ENCODE measurements at places on chromosomes 5 and 9.
A peak's percentile ranks its signal among the peaks of the same experiment; 100 is the strongest.

DNA sequence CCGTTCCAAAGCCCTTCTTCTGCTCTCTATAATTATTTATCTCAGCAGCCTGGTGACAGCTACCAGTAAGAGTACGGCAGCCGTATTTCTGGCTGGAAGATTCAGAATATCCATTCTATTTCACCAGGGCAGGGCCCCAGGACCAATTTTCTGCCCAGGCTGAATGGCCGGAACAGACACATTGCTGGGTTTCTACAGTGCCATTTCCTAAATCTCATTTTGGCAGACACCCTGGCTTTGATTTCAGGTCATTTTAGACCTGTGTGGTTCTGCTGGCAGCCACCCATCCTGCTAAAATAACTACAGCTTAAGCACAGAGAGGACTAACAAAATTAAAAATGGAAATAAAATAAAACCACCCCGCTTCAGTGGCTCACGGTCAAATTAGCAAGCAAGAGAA, 95.0 kb downstream of the CRB2 start:
- no peak for DNase-seq

DNA sequence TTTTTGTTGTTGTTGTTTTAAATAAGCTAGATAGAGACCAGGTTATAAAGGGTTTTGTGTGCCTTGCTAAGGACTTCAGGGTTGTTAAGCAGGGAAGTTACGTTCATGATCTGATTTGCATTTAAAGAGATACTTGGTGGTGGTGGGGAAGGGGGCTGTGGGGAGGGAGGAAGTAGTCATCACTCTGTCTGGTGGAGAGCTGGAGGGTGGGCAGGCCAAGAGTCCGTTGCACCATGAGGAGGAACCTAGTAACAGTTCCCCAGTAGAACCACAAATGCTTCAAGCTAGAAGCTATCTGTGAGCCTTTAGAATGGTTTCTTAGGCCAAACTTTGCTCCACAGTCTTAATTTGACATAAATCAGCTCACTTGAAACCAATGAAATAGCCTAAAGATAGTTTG, 18.7 kb upstream of the ROPN1L start:
- DNase-seq: no peak

DNA sequence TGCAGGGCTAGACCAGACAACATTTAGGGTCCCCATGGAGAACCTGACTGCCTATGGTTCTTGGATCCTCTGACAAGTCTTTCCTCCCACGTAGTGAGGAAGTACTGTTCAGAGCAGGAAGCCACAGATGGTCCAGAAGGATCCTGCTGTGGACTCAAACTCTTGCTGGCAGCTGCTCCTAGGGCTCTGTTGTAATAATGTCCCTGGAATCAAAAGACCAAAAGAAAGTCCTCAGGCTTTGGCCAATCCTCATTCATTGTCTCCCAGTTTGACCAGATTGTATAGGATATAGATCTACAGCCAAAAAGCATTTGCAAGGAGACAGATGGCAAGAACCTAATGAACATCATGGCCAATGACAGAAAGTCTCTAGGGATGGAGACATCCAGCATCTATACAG, 53.9 kb downstream of the SEMA6A start:
- DNase-seq: no peak

- no peak for DNase-seq
Measured at GRCh38 chr5:37063739-37064138, 185.4 kb downstream of the CPLANE1 start.

DNA sequence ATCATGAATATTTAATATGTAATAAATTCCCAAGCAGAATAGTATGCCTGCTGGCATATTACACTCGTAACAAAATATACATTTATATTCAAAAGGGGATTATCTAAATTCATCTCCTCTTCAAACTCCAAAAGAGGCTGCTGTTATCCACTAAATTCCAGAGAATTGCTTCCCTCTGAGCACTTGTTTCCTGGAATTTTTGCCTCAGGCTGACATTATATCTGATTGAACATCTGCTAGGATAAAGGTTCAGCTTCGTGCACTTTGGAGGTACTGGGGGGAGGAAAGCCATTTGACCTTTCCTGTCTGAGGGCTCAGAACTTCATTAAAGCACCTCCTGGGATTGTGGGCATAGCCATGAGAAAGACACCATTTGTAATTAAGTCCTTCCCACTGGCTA, 4.3 kb upstream of the HAPLN1 start:
- no peak for DNase-seq

GRCh38 chr9:841371-842209, at the start of gene DMRT1:
DMRT1 (plus strand) TSS chr9:841697; CDS start chr9:841839, 142 bp downstream.
- DNase-seq: peak; percentile 42

GRCh38 chr5:132020568-132021339, 9.3 kb upstream of the ACSL6 start:
- no peak for DNase-seq

- peak; percentile 48 for DNase-seq
Measured at GRCh38 chr9:109574061-109574882, 76.2 kb upstream of the PTPN3 start.

DNA sequence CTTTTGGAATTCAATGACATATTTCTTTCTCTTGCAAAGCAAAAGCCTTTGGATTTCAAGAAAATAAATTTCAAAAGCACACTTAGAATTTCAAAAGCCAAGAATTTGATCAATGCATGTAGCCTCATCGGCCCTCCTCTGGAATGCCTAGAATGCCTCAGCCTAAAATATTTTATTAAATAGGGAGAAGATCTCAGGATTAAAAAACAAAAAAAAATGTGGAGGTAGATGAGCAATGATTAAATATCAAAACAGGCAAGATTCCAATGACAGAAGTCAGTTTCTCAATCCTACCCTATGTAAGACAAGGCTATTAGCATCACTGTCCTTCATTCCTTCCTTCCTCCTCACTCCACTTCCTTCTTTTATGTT, 169.0 kb downstream of the CDH6 start:
- DNase-seq: no peak

DNA sequence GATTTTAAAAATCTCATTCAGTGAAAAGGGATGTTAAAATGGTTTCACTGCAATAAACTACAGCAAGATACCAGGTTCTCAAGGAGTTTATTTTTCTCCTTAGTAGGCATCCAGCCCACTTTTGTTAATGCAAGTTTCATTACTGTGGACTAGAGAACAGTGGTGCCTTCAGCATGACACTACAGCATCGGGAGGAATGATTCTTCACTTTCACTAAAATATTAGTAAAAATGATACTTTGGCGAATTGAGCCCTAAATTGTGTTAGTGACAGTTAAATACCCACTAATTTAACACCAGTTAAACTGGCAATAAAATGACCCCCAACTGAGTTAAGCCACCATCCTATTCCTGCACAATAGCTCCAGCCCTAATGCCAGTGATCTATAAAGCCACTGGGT, 152.2 kb upstream of the MPDZ start:
- DNase-seq: no peak

GRCh38 chr9:33817327-33818166, 587 bp downstream of the UBE2R2 start:
- DNase-seq: peak; percentile 78

GRCh38 chr5:118551716-118552115, 436.6 kb downstream of the DTWD2 start:
- DNase-seq: no peak

DNA sequence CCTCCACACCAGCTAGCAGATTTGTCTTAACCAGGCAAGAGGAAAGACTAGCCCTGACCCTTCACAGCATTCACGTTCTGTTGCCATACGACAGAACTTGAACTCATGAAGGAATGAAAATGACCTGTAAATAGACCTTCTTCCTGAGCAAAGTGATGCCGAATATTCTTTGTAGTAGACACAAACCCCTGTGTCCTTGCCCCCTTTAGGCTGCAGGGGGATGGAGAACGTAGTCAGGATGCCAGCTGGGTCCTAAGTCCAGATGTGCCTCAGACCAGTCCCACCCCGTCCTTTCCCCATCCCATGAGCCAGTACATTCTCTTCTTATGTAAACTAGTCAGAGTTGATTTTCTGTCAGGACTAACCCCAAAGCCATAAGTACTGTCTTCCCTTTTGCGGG, 104.2 kb upstream of the SAP30L start:
- DNase-seq: no peak

- DNase-seq: no peak
Measured at GRCh38 chr9:137112564-137113384, 1.8 kb downstream of the DPP7 start.

DNA sequence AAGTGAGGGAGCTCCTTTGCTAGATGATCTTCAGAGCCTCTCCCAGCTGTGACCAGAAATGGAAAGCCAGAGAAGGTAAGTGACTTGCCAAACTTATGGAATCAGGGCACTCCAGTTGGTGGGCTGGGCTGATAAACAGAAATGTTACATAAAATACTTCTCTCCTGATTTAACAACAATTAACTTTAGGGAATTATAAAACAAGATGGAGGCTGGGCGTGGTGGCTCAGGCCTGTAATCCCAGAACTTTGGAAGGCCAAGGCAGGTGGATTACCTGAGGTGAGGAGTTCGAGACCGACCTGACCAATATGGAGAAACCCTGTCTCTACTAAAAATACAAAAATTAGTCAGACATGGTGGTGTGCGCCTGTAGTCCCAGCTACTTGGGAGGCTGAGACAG, 899 bp upstream of the MED10 start:
- DNase-seq: no peak

DNA sequence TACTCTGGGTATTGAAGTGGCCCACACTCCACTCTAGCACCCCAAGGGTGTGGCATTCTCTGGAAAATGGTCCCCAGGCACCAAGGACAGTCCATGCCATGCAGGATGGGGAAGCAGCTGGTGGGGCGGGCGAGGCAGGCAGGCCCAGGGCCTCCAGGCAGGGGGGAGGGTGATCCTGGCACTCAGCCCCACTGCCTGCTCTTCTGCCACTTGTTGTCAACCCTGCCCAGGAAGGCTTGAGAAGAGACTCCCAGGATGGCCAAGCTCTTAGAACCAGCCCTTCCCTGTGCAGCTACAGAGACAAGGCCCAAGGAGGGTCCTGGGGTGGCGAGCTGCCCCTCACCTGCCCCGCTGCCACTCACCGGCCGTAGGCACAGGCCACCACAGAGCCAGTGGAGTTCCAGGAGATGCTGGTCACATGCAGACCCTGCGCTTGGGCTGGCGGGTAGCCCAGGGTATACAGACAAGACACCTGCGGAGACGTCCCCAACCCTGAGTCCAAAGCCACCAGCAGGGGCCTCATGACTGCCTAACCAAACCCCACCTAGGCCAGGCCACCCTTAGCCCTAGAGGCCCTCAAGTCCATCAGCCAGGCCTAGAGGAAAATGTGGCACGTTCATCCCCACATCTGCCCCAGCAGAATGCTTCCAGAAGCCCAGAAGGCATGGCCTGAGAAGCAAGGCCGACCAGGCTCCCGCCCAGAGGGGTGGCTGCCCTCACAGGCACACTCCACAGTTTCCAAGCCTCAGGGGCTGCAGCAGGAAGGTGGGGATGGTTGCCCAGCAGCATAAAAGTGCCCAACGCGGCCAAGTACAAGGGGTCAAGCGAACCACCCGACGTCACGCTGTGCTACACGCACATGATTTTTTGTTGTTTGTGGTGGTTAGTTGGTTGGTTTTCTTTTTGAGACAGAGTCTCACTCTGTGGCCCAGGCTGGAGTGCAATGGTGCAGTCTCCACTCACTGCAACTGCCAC, 19.8 kb downstream of the DYNC2I2 start:
- no peak for DNase-seq

DNA sequence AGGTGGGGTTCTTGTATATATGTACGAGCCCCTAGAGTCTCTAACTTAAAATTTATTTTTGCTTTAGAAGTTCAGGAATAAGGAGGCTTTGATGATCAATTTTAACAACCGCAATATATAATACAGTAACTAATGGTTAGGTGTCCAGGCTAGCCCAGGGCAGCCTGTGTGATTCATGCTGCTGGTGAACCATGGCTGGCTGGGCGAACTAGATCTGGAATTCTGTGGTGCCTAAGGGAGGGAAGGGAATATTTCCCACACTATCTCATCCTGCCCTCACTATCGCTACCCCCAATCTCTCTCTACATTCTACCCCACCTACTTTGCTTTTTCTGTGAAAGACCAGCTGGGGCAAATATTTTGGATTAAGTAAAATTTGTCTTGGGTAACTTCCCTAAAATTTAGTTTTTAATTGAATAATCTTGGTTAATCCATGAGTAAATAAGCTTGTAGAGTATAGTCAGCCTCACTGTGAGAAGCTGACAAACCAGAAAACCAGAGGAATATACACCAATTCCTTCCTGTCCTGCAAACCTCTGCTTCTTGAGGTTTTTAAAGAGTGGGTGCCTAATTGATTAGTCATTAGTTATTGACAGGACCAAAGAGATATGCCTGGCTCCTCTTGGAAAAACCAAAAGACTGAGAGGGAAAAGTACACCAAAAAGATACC, 115.1 kb upstream of the CCDC152 start:
- peak; percentile 33 for DNase-seq

DNA sequence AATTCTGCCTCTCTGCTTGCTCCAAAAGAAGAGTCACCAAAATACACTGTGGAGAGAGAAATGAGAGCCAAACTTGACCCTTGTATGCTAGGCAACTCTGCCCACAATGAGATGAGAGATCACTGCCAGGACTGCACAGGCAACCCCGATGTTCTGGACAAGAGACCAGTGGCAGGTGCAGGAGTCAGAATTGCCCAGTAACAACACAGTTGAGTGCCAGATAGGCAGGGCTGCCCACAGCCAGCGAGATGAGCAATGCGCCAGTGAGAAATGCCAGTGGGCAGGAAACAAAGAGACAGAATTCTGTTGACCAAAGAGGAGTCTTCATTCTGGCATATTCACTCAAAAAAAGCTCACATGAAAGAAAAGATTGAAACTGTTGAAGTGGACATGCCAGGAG, 570.7 kb downstream of the CAAP1 start:
- DNase-seq: no peak

GRCh38 chr5:132473019-132473531, 17.5 kb downstream of the IRF1 start:
- DNase-seq: no peak

DNA sequence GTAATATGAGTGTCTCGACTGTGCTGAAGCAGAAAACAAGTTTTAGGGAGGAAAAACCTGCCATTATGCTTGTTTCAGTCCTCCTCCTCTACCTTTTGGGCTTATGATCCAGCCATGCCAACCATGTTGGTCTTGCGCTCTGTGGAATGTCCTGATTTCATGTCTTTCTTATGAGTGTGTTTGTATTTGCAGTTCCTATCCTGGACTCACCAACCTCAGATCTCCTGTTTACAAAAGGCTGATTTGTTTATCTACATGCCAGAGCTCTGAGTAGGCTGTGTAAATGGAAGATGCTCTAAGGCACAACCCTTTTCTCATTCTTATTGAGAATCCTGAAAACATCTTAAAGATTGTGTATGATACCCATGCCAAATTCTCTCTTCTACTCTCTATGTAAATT, 138.6 kb downstream of the ARHGEF28 start:
- DNase-seq: peak; percentile 44

GRCh38 chr5:154371687-154372086, 74.1 kb upstream of the SAP30L start:
- no peak for DNase-seq

All from urothelium cell line (cell line).